Right lobe of liver (tissue), 6 donors: ENCODE measurements at places on chromosomes 2 and 18.

DNA sequence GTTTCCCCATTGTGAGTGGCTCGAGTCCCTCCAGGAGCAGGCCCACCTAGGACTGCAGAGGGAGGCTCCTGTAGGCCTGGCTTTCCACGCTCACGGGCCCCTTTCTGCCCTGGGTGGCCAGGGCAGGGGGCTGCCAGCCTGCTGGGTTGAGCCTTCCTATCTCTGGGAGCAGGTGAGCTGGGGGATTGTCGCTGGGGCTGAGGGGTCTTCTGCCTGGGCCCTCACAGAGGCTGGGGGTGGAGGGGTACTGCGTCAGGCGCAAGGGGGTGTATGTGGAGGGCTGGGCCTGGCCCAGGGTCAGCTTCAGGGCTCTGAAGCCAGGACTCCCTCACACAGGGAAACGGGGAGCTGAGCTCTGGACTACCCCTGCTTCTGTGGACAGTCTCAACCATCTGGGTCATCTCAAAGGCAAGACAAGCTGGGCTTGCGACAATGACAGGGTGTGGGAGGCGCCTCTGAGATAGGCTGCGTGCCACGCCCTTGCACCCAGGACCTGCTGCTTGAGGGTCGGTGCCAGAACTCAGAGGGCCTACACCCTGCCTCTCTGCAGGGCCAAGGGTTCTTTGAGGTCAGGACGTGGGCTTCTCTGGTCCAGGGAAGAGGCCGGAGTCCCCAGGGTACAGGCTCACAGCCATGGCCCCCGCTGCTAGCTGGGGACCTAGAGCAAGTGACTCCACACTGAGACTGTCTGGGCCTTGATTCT is 206.1 kb downstream of the TWIST2 start:
- DNase-seq: no peak

- DNase-seq: no peak
Observed at GRCh38 chr18:63965716-63966330, 4.1 kb upstream of the SERPINB8 start.

- DNase-seq: no peak
Observed at GRCh38 chr2:32495139-32495538, 132.7 kb upstream of the TTC27 start.

DNA sequence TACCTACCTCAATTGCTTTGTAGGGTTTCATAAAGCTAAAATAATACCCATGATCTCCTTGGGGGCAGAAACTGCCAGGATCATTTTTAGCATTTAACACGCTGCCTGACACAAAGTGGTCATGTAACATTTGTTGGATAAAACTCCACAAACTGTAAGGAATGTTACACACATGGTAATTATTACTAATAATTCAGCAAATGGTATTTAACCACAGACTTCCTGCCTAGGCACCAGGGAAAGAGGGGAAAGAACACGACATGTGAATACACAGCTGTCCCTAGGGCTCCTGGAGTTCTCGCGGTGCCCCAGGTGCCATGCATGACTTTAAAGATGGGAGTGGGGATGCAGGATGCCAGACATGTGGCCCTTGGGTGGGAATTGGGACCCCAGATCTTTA is 43.5 kb downstream of the ASAP2 start:
- DNase-seq: no peak

DNA sequence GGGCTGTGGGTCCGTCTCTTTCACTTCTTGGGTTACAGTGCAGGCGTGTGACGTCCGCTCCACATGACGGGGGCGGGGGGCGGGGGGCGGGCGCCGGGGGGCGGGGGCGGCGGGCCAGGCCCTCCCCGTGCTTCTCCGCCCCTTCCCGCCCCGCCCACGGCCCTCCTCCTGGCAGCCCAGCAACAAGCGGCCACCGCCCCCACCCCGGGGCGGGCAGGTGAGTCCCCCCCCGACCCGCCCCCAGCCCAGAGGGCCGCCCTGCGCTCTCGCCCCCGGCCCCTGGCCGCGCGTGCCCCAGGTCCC is 3.6 kb downstream of the ZNF516 start:
- peak; percentile 93 for DNase-seq

GRCh38 chr2:217110550-217110949 is 250.7 kb upstream of the TNP1 start:
- no peak for DNase-seq

GRCh38 chr2:55936351-55936750 is 12.8 kb upstream of the EFEMP1 start:
- no peak for DNase-seq

DNA sequence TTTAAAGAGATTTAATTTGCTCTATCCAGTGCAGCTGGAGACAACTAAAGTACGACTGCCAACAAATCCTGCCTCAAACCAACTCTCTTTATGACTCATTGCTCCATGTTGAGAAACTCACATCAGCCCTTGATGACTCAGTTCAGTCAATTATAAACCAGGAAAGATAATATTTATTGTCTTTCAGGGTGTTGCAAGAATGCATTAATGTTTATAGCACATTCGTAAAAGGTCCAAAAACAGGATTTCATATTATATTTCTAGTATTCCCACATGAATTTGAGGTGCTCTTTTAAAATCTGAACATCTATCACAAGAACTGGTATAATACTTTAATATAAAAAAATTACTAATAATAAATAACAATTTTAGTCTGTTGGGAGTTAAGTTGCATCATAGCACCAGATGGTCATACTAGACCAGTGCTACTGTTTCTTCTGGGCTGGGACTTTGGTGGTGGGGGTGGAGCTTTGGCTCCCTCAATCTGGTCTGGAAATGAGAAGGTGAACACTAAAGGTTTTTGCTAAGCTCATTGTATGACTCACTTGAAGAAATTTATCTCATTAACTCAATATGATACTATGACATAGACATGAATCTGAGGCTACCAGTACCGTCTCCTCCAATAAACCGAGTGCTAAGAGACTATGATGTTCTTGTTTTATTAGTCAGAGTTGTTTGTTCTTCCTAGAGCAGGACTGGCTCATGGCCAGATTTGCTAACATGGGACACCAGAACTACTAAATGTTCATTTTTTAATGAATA is 26.6 kb upstream of the MAP3K20 start:
- DNase-seq: peak; percentile 76

DNA sequence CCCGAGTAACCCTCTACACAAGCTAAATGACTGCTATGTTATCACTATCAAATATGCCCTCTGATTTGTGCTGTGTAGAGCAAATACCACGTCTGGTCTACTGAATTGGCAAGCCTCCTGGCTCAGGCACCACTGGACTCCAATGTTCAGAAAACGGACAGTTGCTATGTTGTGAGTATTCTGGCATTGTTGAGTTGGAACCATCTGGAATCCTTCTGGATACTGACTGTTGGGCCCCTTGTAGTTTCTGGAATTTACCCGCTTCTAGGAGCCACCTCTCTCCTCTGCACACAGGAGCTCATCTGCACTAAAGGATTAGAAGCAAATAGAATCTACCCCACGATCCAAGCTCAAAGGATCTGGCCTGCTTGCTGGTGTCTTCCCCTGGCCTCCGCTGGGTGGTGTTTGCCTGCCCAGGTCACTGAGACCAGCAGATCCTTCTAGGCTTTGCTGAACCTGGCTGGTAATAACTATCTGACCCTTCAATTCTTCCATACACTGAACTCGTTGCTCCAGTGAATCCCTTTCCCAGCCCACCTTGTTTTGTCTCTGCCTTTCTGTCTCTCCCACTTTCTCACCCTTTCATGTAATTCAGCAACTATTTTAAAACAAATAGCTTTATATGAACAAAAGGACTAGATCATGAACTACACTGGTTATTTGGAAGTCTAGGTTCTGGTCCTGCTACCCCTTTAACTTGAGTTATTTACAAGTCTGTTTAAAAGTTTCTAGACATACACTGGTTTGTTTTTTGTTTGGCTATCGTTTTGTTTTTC is 2.1 kb upstream of the HAAO start:
- DNase-seq: peak; percentile 82

DNA sequence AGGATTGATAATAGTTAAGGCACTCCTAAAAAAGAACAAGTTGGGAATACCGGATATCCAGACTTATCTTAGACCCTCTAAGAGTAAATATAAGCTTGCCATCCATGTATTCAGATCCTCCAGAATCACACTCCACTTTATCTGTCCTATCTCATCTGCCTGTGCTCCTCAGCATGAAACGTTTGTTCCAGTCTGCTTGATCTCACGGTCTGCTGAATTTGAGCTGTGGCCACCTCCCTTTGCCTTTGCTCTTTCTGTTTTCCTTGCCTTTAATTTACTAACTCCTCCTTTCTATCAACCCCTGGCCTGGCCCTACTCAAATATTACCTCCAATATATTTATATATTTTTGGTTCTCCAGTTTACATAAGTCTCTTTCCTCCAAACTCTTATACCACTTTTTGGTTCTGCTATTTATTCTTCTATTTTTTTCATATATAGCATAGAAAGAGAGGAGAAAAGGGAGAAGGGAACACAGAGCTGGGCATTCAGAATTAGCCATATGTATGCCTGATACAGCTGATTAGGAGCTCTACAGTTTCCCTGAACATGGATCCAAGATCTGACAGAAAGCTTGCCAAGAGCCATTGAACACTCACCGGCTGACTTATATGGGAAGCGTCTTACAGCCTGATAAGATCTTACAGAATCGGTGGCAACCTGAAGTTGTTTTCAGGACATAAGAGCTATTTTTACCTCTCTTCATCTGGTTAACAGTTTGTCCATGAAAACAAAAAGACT is 21.8 kb upstream of the DNAJC27 start:
- no peak for DNase-seq

GRCh38 chr2:241904791-241905710 is 35.5 kb downstream of the RTP5 start:
- DNase-seq: no peak

- DNase-seq: peak; percentile 62
Observed at GRCh38 chr2:203534621-203535077, 452 bp downstream of the RAPH1 start.

DNA sequence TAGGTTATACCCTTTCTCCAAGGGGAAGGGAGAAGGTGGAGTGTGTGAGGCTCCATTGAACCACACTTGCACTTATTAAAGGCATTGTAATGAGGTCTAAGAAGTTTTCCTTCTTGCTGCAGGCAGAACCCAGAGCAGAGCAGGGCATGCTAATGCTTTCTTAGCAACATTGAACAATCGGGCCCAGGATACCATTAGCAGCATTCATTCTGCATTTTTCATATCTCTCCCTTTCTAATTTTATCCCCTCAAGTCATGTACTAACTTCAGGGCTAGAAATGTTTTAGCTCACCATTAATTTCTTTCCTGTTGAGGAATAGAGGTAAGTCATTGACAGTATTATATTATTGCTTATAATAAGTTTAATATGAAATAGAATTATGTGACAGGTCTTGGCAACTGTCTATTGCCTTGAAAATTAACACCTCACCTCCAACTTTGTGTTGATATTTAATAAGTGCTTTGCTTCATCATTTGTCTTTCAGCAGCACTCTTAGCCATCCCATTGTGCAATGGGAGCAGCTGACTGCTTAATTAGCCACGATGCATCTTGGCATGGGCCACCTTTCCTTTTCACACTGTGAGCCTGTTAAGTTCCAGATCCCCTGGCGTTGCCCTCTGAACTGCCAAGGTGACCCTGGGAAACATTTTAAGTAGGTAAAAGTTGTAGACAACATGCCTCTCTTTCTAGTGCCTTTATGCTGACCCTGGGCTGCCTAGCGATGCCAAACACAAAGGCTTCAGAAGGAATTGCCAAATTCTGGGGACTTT is 300.8 kb upstream of the MEX3C start:
- no peak for DNase-seq

- no peak for DNase-seq
Observed at GRCh38 chr2:227221120-227221519, 56.7 kb downstream of the COL4A3 start.

GRCh38 chr2:11305958-11306357 is 38.5 kb downstream of the ROCK2 start:
- DNase-seq: no peak

DNA sequence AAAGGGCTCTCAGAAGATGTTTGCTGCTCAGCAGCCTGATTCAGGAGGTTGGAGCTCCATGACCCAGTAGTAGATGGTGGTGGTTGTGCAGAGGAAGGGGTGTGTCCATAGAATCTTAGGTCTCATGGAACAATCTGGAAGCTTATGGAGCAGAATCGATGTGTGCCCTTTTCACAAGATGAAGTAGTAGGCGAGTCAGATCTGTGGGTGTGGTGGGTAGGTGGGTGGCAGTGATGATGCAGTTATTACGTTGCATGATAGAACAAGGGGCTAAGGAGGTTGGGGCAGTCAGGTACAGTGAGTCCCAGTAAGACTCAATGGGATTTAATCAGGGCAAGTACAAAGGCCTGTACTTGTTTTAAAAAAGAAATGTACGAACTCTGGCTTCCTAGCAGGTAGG is 9.1 kb downstream of the TET3 start:
- no peak for DNase-seq

DNA sequence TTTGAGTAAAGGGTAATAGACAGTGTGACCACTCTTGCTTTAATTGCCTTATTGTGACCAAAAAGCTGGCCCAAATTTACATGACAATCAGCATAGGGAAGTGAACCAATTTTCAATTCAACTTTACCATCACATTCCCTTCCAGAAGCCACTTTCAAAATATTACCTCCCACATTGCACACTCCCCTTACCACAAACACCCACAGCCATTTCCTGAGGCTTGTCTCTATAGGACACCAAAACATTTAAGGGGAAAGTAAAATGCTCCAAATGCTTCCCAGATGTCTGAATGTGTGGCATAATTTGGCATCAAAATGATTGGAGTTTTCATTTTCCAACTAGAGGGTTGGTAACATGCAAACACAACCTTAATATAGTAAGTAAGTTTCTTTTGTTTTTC is 616.1 kb downstream of the SLC4A3 start:
- DNase-seq: no peak
